D721Med (cell line): ENCODE measurements at places on chromosomes 16 and 17.

DNA sequence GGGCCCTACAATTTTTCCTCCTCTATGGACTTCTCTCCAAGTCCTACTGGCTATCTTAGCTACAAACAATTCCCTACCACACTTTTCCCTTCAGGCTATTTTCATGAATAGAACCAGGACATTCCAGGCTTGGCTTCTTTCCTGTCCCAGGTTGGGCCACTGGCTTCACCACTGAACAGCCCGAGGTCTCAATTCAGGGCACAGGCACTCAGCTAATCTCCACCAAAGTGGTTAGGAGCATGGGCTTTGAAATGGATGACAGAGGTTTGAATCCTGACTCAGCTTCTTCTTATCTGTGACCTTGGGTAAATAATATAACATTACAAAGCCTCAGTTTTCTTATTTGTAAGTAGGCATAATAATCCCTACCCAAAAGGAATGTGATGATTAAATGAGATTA, 50.9 kb upstream of the ZNF629 start:
- no peak for DNase-seq

DNA sequence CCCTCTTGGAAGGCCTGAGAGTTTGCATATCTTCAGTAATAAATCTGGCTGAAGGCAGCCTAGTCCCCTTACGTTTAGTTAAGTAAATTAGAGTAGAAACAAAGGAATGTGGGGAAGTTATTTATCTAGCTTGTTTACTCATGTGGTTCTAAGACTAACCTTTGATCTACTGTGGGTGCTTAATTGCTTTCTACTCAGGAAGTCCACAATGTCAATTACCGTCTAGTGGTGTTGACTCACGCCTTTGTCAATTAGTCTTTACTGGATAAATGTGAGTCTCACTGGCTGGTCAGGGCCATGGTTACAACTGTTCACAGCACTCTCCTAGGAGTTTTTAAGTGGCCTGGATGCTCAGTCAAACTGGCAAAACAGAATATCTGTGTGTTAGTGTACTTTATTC, 2338.4 kb downstream of the TP53TG3F start:
- DNase-seq: no peak

DNA sequence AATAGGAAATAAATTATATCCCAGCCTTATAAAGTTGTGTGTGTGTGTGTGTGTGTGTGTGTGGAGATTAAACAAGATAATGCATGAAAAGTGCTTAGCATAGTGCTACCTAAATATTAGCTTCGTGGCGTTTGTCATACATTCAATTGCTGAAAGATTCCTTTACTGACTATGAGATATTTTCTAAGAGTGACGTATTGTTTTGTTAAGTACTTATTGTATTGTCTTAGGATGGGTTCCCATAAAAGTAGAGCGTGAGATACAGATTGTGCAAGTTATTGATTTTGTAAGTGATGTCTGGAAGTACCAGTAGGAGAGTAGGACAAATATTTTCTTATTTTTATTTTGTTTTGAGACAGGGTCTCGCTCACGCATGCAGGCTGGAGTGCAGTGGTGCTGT, 730.0 kb downstream of the CDH8 start:
- DNase-seq: no peak

DNA sequence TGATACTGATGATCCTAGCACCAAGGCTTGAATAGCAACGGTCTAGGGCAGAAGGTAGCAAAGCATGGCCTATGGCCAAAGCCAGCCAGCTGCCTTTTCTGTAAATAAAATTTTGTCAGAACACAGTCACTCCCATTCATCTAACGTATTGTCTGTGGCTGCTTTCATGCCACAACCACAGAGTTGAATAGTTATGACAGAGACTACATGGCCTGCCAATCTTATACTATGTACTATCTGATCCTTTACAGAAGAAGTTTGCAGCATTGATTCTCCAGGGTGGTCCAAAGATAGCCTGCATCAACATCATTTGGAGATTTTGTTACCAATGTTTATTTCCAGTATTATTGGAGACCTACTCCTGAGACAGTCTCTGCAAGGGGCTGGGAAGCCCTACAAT, 19.9 kb upstream of the MMD start:
- no peak for DNase-seq

DNA sequence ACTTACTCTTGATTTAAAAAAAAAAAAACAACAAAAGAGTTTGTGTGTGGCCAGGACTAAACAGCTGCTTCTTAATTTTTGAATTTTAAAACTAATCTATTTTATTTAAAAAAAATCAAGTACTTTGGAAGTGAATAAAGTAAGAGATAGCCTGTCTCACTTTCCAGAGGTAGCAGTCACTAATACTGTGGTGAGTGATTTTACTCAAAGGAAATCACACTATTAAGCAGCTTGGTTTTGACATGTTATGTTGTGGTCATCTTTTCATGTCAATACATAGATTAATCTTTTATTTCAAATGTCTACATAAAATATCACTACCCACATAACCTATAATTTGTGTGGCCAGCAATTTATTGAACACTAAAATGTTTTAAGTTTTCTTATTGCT, 102.2 kb upstream of the HLF start:
- no peak for DNase-seq

GRCh38 chr17:81339191-81339533, 44.1 kb upstream of the SLC38A10 start:
- no peak for DNase-seq

- no peak for DNase-seq
These were observed 25.3 kb downstream of the XYLT1 start for GRCh38 chr16:17445421-17445820.
